ENCODE measurements at places on chromosomes 16 and 17.

- no peak for DNase-seq
These were observed 308.7 kb downstream of the SEC14L1 start for GRCh38 chr17:77449373-77449907.

- DNase-seq, result no peak
These were observed at the start of gene CORO6 for GRCh38 chr17:29622337-29623282. Gene CORO6, minus strand, starts transcription at chr17:29622912. Its CDS starts 1,491 bp downstream, at chr17:29621421.

DNA sequence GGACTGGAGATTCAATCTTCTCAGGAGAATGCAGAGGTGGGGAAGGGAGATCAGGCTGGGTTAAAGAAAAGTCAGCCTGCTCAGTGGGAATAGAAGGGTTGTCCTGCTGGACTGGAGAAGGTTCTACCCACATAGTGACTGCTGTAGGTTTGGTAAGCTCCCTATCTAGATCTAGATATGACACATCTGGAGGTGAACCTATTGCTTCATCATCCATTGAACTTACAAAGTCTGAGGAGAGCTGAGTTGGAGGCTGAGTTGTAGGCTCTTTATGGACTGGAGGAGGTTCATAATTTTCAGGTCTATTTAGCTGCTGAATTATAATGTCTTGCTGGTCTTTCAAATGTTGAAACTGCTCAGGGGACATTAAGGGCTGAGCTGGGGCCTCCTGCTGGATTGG, 46.0 kb upstream of the NF1 start:
- no peak for DNase-seq

- DNase-seq, result no peak
These were observed 185.6 kb upstream of the CPHXL start for GRCh38 chr16:75911896-75912295.

DNA sequence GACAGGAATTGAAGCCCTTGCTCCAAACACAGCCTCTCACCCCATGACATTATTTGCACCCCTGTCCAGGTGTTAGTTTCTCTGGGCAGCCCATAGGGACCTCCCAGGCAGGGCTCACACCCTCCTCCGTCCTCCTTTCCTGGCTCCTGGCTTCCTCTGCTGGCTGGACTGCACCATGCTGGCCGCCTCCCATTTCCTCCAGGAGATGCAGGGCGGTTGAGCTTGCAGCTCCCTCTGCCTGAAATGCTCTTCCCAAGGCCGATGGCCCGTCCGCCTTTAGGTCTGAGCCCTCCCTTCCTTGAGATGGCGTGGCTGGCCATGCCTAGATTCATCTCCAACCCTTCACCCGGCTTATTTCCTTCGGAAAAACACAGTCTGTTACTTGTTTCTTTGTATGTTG, 334.8 kb downstream of the SNX29 start:
- no peak for DNase-seq

DNA sequence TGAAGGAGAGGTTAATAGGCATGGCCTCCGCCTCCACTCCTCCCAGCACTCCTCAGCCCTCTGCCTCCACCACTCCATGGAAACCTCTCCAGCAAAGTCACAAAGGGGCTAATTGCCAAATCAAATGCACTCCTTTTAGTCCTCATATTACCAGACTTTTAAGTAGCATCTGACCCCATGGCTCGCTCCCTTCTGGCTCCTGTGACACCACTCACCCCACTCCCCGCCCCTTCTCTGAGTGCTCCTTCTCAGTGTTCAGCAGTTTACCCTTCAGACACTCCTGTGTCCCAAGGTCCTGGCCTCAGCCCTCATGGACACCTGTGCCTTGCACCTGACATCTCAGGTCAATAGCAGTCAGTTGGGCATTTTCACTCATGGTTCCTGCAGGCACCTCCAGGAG, 243.5 kb upstream of the CCL2 start:
- no peak for DNase-seq

GRCh38 chr17:75704963-75705875, 16.0 kb upstream of the ITGB4 start:
- DNase-seq, result no peak

DNA sequence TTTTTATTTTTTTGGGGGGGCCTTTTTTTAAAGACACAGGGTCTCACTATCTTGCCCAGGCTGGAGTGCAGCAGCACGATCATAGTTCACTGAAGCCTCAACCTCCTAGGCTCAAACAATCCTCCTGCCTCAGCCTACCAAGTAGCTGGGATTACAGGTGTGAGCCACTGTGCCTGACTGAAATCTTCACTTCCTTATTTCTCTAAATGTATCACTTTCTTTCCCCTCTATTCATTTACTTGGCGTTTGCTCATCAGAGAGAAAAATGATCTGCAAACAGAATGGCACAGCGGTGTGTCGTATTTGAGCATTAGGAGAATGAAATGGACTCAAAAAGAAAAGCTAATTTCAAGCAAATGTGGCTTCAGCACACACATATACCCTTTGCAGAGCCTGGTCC, 44.3 kb upstream of the CDH5 start:
- DNase-seq, result no peak

GRCh38 chr17:44216694-44217093, 2.8 kb downstream of the UBTF start:
- DNase-seq, result no peak

GRCh38 chr17:55452139-55452790, 30.6 kb upstream of the MMD start:
- no peak for DNase-seq

DNA sequence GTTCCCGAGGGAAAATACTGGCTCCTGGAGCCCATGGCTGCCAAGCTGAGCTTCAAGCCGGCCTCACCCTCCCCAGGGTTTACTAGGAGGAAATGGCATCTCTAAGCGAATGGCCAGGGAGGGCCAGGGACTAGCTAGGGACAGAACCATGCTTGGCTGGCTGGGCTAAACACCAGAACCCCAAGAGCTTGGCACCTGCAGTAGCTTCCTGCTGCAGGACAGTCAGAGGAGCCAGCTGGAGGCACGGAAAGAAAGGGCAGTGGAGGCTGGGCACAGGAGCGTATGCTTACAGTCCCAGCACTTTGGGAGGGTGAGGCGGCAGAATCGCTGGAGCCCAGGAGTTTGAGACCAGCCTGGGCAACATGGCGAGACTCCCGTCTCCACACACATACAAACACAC, 33.7 kb downstream of the PEMT start:
- DNase-seq, result no peak

GRCh38 chr16:72873044-72873443, 174.9 kb downstream of the ZFHX3 start:
- DNase-seq, result no peak

DNA sequence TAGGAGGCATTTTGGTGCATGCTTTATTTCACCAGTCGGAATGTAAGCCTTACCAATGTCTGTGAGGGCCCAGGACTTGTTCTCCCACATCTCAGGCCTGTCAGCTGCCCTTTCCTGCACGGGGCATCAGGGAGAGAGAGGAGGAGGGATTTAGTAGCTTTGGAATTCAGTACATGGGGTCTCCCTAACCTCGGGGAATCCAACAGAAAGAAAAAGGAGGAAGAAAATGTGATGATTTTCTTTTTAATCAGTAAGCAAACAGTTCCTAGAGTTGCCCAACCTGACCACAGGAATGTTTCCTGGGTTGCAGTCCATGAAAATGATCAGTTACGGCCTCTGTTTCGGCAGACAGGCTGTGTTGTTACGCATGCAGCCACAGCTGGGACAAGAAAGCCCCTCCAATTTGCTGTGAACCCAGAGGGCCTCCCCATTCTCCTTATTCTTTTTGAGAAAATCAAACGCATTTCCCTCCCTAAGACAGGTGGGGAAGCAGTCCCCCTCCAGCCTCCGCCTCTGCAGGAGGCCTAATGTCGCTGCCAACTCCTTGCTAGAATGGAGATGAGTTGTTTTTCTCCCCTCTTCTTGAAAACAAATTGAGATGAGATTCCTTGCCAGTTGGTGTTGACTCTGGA, 53.1 kb upstream of the TANGO6 start:
- DNase-seq, result no peak

GRCh38 chr17:17671369-17672129, 9.7 kb upstream of the RAI1 start:
- no peak for DNase-seq

DNA sequence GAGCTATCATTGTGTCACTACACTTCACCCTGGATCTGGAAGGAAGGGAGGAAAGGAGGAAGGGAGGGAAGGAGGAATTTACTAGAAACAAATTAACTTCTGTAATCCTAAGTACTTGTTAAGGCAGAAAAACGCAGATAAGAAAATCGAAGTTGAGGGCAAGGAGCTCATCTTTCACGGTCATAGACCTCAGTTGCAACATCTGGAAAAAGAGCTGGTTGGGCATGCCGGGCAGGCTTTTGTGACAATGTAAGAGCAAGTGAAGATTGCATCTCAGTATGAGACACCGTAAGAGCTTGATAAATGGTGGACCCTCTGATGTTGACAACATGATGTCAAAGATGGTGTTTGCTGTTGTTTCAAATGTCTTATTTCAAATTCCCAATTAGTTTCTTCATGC, 721.5 kb downstream of the MAF start:
- DNase-seq, result no peak

DNA sequence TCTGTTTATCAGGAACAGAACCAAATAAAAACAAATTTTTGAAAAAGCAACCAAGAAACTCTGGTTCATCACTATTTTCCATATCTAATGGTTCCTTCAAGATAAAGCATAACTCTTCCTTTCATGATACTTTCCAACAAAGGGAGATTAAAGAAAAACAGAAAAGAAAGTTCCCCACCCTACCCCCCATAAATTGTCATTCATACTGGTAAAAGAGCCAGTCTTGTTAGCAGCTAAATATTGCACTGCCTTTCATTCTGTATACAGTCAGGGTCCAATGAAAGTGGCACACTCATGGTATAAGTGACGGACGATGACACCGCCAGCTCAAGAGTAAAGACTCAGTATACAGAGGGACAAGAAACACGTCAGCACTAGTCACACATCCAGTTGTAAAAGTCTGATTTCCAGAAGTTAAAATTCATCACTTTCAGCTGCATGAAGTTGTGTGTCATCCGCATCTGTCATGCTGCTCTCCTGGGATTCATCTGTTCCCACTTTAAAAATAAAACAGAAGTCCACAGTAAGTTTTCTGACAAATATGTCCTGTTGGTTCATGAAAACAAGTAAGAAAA, 68.5 kb downstream of the CDC27 start:
- DNase-seq, result no peak

- no peak for DNase-seq
These were observed 28.2 kb downstream of the ZFHX3 start for GRCh38 chr16:73019457-73020362.

DNA sequence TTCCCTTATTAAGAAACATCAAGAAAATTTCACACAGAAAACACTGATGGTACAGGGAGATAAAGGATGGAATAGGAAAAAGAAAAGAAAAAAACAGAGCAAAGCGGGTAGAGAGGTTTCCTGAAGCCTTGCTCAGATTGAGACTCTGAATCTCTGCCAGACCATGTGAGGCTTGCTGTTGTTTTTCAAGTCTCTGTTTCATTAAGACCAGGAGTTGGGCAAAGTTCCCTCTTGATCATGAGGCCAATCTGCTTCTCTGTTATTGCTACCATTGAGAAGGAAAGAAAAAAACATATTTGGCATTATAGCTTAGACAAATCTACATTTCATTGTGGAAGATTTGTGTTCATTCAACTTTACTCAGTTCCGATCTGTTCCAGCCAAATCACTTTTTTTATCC, 201.6 kb upstream of the SOX9 start:
- DNase-seq, result no peak

- no peak for DNase-seq
These were observed 8.3 kb downstream of the TEX2 start for GRCh38 chr17:64254755-64255154.

GRCh38 chr16:78791926-78792325, 692.5 kb downstream of the WWOX start:
- DNase-seq, result no peak

- no peak for DNase-seq
These were observed 145.7 kb downstream of the STXBP4 start for GRCh38 chr17:55114283-55114682.

DNA sequence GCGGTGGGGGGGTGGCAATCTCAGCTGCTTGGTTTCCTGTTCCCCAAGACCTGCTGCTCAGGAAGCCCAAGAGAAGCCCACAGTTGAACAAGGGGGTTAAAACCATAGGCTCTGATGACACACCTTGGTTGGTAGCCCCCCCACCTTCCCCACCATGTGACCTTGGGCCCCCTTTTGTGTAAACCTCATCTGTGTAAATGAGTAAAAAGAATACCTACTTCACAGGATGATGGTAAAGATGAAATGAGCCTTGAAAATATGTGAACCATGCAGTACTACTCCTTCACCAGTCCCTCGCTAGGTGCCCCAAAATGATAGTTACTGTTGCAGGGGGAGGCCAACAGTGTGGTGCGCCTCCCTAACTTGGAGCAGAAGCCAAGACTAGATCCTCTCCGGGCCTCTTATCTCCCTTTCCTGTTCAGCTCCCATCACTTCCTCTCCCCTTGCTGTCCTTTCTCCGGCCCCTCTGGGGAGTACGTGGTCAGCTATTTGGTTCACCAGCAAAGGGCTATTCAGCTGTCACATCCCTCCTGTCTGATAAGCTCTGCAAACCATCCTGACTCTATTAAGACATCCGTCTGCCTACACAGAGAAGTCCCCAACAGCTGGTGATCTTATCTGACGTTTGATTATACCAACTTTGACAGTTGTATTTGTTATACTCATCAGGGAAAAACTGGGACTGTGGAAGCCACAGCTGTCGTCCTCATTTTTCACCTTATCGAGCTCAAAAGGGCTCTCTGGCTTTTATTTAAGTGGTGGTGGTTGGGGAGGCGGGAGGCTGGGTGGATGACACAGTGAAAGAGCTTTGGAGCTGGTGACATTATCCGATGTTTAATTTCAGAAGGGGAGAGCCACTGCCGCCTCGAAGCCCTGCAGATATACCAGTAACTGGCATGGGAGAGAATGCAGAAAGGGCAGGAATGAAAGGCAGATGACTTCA, 19.9 kb downstream of the DCAKD start:
- no peak for DNase-seq

DNA sequence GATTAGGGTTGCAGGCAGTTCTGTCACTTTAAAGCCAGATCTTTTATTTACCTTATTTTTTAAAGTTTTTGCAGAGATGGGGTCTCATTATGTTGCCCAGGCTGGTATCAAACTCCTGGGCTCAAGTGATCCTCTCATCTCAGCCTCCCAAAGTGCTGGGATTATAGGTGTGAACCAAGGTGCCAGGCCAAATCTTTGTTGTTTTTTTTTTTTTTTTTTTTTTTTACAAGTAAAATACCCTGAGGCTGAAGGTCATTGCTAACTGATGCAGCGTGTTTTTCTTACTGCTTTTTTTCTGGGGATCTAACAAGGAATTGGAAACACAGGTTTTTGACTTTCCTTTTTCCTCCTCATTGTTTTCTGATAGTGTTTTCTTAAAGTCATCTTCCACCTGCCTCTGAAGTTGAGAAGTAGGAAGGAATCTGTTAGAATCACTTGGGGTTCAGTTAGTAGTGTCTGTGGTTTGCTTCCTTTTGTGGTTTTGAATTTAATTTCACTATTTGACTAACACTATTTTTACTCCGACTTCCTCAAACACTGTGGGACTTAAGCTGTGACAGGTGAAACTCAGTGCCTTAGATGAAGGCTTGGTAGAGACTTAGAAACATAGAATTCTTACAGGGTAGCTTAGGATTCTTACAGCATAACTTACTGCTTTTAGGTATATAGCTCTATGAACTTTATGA, 22.2 kb downstream of the CLTC start:
- DNase-seq, result no peak

All from NCI-H187 (cell line).